Activated naive CD8-positive, alpha-beta T cell treated with anti-CD3 and anti-CD28 coated beads for 36 hours (primary cell): ENCODE measurements at places on chromosomes 3 and 15. TPM values are rescaled to one million over a fixed set of nuclear protein-coding genes. Genes with fewer than 3 reads are reported as not detected.
A peak's percentile ranks its signal among the peaks of the same experiment; 100 is the strongest.

DNA sequence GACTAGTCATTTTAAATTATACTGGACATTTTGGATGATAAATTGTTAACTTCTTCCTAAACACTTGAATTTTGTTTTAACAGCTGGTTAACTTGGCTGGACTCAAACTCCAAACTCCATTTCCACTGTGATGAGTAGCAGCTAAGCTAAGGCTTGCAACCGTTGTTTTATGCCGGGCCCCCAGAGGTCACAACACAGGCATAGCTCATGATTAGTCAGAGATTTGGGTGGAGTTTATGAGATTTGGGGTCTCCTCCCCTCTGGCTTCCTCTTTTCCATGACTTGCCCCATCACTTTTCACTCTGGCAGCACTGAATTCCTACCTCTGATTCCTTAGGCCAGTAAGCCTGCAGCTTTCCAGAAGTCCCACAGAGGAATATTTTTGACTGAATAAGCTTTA is 12.8 kb downstream of the THAP10 start:
- H3K27me3 ChIP-seq = peaks cover 45% of the 10 kb centered on the region
- H3K4me3 ChIP-seq = no peak overlapping the region
- no peaks in the 10 kb centered on the region for H3K36me3 ChIP-seq
- no peak for DNase-seq
- H3K4me1 ChIP-seq = no peaks in the 10 kb centered on the region

NR2E3 gene
- total RNA-seq = not detected

DNA sequence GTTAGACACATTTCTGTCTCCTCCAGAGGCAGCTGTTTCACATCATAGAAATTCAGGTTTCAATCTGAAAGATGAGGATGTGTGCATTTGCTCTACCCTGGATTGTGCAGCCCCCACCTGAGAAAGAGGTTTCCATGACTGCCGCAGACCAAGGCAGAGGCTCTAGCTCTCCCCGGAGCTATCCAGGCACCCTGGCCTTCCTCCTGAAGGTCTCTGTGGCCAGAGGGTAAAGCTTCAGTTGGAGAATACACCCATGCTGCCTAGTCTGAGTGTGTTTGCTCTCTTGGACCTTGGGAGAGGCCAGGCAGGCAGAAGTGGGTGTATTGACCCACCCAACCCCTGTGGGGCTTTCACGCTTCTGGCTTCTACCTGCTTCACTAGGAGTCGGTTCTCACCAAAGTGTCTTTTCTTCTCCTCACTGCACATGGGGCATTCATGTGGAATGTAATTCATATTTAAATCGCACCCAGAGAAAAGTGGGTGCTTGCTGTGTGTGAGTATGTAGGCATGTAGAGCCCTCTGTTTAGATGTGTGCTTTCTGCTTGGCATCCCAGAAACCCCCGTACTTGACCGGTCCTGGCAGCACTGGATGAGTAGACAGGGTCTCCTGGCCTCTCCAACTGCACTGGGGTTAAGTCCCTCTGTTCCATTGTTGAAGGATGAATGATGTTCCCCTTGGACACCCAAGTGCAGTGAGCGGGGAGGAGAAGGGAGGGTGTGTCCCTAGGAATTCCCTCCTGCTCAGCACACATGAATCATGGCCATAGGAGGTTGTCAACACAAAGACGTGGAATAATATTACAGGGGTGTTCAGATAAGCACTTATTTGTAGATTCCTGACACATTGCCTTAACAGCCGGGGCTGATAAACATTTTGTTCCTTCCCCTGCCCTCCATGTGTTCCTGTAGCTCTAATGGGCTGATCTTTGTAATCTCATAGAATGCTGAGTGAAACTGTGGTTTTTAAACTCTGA is 20.3 kb upstream of the RAB6B start:
- H3K4me3 ChIP-seq = no peak overlapping the region
- peaks cover 35% of the 10 kb centered on the region for H3K27me3 ChIP-seq
- DNase-seq = no peak
- no peak overlapping the region for H3K27ac ChIP-seq

DNA sequence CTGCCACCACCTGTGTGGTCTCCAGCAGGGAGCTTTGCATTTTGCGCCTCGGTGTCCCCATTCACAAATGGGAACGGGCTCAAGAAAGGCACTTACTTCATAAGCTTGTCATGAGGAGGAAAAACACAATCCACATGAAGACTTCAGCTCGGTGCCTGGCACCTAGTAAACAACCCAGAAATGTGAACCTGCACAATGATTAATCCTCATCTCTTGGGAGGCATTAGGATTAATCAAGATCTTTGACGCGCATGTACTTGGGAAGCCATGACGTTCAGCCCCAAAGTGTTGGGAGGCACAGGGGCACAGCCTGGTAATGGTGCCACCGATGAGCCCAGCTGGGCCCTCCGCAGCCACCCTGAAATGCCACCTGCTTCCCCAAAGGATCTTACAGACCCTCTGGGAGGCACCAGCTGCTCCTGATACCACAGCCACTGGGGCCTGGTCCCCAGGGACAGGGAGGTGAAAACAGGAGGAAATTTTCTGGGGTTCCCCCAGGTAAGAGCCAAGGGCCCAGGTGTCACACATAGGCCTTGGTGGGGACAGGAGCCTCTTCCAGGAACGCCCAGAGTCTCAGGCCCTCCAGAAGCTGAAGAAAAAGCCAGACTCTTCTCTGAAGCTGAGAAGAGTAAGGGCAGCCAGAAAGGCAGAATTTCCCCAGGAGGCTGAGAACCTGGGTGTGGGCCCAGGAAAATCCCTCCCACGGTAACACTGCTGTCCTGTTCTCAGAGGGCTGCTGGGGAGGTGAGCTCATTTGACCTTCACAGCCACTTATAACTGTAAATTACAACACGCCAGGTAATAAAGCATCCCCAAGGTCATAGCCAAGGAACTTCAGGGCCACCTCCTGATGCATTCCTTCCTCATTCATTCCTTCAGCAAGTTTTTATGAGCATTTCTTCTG is 507.5 kb downstream of the SHQ1 start:
- H3K27me3 ChIP-seq = no peaks in the 10 kb centered on the region
- H3K27ac ChIP-seq = no peak overlapping the region
- no peak for DNase-seq

SCN5A gene
- total RNA-seq = 1.3 TPM

DNA sequence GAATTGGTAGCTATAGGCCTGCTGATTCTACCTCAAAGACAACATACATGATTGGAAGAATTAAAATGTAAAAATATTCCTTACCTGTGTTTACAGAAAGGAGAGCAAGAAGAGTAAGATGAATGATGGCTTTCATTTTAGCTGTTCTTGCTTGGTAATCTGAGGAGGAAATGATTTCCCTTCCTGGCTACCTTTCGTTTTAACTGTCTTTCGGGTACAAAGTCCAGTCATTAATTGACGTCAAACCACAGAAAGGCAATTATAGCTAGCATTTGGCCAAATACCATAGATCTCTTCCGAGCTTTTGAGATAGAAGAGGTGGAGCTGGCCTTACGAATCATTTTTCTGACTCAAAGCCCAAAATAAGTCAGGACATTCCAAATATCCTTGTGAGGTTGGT is at the start of gene MUC13:
MUC13 (minus strand) TSS at position 175 of the 400 bp plus-strand sequence; CDS start at position 136, 39 bp downstream.
- peaks cover 21% of the 10 kb centered on the region for H3K27me3 ChIP-seq
- H3K36me3 ChIP-seq = no peaks in the 10 kb centered on the region
- no peak within 1 kb of the TSS for H3K27ac ChIP-seq
- H3K4me1 ChIP-seq = no peaks in the 10 kb centered on the region
- no peak within 1 kb of the TSS for H3K4me3 ChIP-seq
- no peak for DNase-seq

- H3K27ac ChIP-seq = no peak overlapping the region
- DNase-seq = no peak
- no peak overlapping the region for H3K4me3 ChIP-seq
- no peaks in the 10 kb centered on the region for H3K27me3 ChIP-seq
- H3K36me3 ChIP-seq = no peaks in the 10 kb centered on the region
- peaks cover 8% of the 10 kb centered on the region for H3K4me1 ChIP-seq
Observed at GRCh38 chr3:129688271-129688895, 81.9 kb upstream of the PLXND1 start.

SOX14 gene
- not detected for total RNA-seq

ZNF660 gene
- 1.6 TPM for total RNA-seq

- no peaks in the 10 kb centered on the region for H3K36me3 ChIP-seq
- H3K27me3 ChIP-seq = no peaks in the 10 kb centered on the region
- no peak overlapping the region for H3K27ac ChIP-seq
Observed at GRCh38 chr15:61205346-61205921, 23.7 kb downstream of the RORA start.

- H3K27ac ChIP-seq = no peak overlapping the region
- no peak for DNase-seq
- no peak overlapping the region for H3K4me3 ChIP-seq
- peaks cover 8% of the 10 kb centered on the region for H3K4me1 ChIP-seq
- H3K27me3 ChIP-seq = no peaks in the 10 kb centered on the region
Observed at GRCh38 chr3:195337747-195338146, 66.8 kb upstream of the XXYLT1 start.

CSPG4 gene
- not detected for total RNA-seq

GRCh38 chr15:54567408-54568035 is 589.3 kb downstream of the UNC13C start:
- no peak for DNase-seq
- H3K4me3 ChIP-seq = no peak overlapping the region

GRCh38 chr15:44593042-44593736 is 56.2 kb downstream of the EIF3J start:
- no peak overlapping the region for H3K4me3 ChIP-seq
- peaks cover 23% of the 10 kb centered on the region for H3K4me1 ChIP-seq
- H3K27ac ChIP-seq = peak overlapping the region; percentile 56

DNA sequence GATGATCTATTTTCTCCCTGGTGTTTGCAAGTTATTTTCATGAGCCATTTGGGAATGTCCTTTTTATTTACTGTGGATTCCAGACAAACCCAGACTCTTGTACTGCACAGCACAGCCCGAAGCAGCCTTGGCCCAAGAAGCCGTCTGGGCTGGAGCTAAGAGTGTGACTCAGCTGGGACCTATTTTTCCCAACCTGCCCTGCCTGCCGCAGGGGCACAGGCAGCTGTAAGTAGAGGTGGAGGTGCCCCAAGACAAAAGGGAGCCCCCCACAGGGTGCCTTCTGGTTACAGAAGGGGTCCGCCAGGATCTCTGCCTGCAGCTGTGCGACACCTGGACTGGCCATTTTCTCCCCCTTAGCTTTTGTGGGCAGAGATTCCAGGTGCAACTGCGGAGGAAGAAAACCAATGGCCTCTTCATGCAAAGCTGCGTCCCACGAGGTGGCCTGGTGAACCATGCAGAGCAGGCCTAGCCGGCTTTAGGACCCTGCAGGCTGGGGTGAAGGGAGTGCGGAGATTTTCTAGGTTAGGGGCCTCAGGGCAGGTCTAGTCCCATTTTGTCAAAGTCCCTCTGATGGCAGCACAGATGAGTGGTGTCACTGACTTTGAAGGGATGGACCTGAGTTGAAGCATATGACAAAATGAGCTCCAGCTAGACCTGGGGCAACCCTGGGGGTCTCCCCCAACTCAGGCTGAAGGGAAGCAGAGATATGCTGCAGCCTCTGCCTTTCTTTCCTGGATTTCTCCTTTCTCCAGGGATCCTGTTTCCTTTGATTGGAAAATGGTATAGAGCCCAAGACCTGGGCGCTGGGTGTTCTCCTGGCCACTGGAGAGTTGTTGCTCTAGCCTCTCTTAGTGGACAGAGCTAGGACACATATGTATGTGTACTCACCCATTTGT is 131.2 kb downstream of the KLF13 start:
- peaks cover 33% of the 10 kb centered on the region for H3K4me1 ChIP-seq
- no peaks in the 10 kb centered on the region for H3K27me3 ChIP-seq
- no peak overlapping the region for H3K4me3 ChIP-seq
- H3K27ac ChIP-seq = peak overlapping the region; percentile 88
- H3K36me3 ChIP-seq = peaks cover 5% of the 10 kb centered on the region

ZNF501 gene
- total RNA-seq = 3.6 TPM

ANKUB1 gene
- total RNA-seq = not detected

- H3K36me3 ChIP-seq = no peaks in the 10 kb centered on the region
- no peaks in the 10 kb centered on the region for H3K4me1 ChIP-seq
- no peak overlapping the region for H3K4me3 ChIP-seq
- H3K27ac ChIP-seq = no peak overlapping the region
- no peak for DNase-seq
Observed at GRCh38 chr15:40265355-40265754, 17.5 kb downstream of the ANKRD63 start.
